ENCODE measurements at places on chromosomes 6 and 20.

GRCh38 chr20:51562027-51562331 is 19.5 kb upstream of the NFATC2 start:
- no peak for DNase-seq

DNA sequence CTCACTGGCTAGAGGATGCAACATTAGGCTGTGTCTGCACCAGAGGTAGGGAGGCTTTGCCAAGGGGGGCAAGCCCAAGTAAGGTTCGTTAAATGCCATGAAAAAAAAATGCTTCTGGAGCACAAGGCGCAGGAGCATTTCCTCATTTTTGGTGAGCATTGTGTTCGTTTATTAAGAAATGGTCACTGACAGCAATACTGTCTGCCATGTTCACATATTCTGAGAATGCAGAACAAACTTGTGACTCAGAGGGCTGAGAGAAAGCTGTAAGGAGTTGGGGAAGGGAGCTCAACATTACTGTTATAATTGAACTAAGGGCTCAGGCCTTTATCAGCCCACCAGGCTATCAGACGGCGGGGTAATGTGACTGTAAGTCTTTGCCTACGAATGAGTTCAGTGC is 465.4 kb upstream of the BTBD3 start:
- DNase-seq: no peak

DNA sequence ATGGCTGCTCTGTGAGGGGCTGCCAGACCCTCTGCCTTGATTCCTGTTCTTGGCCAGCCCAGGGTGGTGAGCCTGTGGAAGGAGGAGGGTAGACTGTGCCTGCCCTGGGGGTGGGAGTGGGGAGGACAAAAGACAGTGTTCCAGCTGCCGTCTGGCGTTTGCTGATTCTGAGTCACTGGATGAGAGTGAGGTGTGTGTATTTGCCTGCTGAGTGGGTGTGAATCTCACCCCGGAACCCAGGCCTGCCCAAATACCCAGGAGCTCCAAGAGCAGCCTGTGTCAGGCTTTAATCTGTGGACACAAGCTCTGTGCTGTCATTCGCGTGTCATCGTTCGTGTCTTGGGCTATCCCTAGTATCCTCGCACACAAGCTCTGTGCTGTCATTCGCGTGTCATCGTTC is 2.6 kb upstream of the LKAAEAR1 start:
- DNase-seq: no peak

- DNase-seq: no peak
Measured at GRCh38 chr6:116511424-116512110, at the start of gene CALHM5. TSS of gene CALHM5 (plus strand) at chr6:116511639. CDS start at chr6:116511697, 58 bp downstream.

- DNase-seq: no peak
Measured at GRCh38 chr6:16216501-16217155, 21.8 kb upstream of the GMPR start.

DNA sequence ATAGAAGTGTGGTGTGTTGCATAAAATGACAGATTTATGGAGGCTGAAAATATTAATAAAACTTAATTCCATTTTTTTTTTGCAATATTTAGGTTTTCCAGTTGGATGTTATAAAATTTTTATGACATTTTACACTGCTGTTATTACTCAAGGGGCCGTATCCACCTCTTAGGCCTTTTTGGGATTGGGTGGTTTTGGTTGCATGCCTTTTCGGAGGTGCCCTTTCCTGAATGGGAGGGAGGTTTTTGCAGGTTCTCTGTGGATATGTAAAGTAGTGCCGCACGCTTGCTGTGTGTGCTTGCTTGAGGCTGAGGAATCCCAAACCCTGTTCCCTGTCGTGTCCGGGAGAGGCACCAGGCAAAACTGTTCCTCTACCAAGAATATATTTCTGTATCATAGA is 6.8 kb downstream of the ARID1B start:
- DNase-seq: no peak

GRCh38 chr20:50548396-50548795 is 38.2 kb downstream of the PTPN1 start:
- no peak for DNase-seq

GRCh38 chr20:55269913-55270312 is 735.4 kb downstream of the CBLN4 start:
- DNase-seq: no peak

- no peak for DNase-seq
Measured at GRCh38 chr6:86581833-86582232, 355.5 kb upstream of the HTR1E start.

GRCh38 chr6:29982097-29982496 is 39.8 kb downstream of the HLA-A start:
- no peak for DNase-seq

- DNase-seq: no peak
Measured at GRCh38 chr6:135114355-135115145, 59.9 kb upstream of the HBS1L start.

GRCh38 chr6:129969064-129969463 is 49.3 kb upstream of the L3MBTL3 start:
- DNase-seq: no peak

DNA sequence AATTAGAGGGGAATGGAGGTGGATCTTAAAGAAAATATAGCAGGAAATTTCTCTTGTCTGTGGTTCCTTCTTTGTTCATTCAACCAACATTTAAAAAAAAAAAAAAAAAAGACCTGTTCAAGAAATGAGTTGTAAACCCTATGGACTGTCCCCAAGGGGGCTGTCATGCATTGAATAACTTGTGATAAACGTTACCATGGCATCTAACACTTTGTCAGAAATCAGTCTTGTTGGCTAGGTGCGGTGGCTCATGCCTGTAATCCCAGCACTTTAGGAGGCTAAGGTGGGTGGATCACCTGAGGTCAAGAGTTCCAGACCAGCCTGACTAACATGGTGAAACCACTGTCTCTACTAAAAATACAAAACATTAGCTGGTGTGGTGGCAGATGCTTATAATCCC is 381.7 kb downstream of the BCKDHB start:
- no peak for DNase-seq

- DNase-seq: no peak
Measured at GRCh38 chr20:32753731-32754130, 8.5 kb upstream of the DNMT3B start.

DNA sequence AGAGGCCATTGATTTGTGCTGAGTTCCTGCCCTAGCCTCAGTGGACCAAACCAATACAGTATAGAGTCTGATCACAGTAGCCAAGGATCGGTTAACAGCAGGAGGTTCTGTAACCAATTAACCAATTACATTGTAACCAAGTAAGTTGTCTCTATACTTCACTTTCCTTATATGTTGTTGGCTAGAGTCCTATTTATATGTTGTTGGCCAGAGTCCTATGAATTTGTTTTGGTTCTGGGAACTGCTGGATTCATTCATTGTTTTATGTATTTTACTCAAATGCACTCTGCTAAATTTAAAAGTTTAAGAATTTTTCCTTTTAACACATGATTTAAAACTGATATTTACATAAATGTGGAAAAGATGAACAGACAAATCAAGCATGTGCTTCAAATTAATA is 597.4 kb upstream of the HS3ST5 start:
- no peak for DNase-seq

DNA sequence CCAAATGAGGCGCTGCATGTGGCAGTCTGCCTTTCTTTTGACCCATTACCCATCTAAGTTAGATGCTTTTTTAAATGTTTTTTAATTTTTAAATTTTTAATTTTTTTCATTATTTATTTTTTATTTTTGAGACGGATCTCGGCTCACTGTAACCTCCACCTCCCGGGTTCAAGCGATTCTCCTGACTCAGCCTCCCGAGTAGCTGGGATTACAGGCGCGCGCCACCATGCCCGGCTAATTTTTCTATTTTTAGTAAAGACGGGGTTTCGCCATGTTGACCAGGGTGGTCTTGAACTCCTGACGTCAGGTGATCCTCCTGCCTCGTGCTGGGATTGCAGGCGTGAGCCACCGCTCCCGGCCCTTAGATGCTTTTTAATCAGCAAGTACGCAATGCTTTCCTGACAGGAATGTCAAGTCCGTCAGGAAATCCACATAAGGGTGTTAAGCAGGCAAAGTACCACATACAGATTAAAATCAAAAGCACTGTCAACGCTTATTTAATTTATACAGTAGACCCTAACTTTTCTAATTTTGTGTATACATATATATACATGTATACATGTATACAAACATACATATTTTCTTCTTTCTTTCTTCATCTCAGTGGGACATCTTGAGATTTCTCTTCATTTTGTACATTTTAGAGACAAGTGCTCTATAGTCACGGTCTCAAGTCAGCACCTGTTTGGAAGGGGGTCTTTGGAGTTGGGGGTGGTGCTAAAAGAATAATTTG is 995 bp upstream of the GSTA4 start:
- no peak for DNase-seq

GRCh38 chr6:14079433-14079832 is 38.1 kb upstream of the CD83 start:
- DNase-seq: no peak

DNA sequence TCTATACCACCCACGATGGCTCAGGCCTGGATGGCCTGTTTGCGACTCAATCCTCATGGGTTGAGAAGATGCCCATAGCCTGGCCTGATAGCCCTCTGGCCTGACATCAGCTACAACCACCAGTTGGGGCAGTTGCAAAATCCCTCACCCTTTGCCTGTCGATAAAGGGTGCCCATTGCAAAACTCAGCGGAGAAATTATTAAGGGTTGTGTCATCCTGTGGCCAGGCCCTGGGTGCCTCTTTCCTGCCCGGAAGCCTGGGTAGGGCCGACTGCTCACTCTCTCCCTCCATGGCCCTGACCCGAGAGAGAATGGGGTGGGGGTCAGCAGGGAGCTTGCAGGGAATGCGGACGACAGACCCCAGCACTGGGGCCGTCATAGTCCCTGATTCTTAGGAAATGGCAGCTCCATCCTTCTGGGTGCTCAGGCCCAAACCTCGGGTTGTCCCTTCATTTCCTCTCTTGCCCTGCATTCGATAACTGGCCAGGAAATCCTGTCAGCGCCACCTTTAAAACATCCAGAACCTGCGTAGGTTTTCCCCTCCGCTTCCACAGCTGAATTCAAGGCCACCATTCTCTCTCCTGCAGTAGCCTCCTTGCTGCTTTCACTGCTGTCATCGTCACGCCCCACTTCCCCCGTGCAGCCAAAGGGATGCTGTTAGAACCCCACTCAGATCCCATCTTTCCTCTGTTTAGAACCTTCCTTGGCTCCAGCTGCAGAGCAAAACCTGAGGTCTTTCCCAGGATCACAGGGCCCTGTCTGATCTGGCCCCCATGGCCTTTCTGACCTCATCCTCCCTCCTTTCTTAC is 31.1 kb downstream of the CEBPB start:
- DNase-seq: no peak

DNA sequence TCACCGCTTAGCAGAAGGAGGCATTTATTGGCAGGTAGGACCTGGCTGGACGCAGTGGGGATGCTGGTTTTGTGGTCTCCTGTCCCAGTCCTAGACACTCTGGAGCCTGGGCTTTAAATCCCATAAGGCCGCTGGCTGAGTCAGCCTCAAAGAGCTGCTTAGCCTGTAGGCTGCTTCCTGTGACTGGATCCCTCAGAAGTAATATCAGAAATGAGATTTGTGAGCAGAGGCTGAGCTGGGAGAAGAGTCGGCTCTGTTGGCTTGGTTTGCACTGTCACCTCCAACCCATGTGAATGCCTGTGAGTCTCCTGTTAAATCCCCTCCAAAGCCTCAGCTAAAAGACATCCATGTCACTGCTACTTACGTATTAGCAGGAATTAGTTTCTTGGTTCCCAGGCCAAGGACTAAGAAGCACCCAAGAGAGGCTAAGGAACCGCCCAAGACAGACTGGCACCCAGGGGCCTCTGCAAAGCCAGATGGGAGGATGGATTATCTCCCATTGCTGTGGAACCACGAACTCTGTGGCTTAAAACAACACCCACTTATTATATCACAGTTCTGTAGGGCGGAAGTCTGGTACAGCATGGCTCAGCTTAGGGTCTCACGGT is 289.4 kb downstream of the CDC5L start:
- no peak for DNase-seq

GRCh38 chr6:46407776-46408530 is 83.3 kb downstream of the RCAN2 start:
- DNase-seq: no peak

All from NCI-H1417 treated with DMSO at 0.1 percent for 48 hours (cell line).